Mesenteric fat pad (tissue), 1 donor: ENCODE measurements at places on chromosomes 11 and 22.

- DNase-seq, result peak; percentile 76
Measured at GRCh38 chr11:124884869-124885479, 12.7 kb downstream of the ROBO4 start.

DNA sequence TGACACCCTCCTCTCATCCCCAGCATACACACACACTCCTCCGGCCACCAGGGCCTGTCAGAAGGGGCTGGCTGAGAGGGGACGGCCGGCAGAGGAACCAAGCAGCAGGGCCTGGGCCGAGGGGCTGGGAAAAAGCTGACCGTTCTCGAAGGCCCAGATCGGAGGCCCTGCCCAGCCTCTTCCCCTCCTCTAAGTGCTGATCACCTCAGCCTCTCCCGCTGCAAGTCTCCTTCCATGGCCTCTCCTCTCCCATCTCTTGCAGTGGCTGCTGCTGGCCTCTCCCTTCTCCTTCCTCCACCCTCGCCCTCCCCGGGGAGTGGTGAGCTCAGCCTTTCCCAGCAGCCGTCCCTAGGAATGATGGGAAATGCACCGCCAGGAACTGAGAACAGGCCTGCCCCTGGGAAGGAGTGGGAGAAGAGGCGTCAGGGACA is 39.6 kb downstream of the ARRB1 start:
- peak; percentile 92 for DNase-seq

DNA sequence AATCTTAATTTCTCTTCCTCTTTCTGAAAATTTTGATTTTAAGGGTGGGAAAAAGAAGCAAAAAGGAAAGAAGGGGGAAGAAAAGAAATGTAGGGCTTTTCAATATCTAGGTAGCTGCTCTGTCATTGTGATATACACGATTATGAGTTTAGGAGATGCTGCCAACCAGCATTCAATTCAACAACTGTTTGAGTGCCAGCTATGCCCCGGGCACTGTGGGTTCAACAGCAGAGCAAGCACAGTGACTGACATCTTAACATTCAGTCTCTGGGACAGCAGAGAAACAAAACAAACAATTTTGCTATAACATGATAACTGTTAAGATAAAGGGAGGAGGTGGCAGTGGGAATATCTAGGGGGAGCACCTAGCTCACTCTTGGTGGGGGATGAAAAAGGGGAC is 91.6 kb downstream of the DBX1 start:
- DNase-seq, result no peak

- no peak for DNase-seq
Measured at GRCh38 chr11:12950670-12951069, 58.4 kb upstream of the RASSF10 start.

DNA sequence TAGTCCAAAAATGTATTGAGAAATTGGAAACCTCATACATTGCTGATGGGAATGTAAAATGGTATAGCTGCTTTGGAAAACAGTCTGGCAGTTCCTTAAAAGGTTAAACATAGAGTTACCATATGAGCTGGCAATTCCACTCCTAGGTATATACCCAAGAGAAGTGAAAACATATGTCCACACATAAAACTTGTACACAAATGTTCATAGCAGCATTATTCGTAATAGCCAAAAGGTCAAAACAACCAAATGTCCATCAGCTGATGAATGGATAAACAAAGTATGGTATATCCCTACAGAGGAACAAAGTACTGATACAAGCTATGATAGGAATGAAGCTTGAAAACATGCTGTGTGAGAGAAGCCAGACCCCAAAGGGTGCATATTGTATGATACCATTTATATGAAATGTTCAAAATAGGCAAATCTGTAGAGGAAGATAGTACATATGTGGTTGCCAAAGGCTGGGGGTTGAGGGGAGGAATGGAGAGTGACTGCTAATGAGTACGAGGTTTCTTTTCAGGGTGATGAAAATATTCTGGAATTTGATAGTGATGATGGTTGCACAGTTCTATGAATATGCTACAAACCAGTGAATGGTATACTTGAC is 85.8 kb downstream of the ZBTB16 start:
- DNase-seq, result no peak

GRCh38 chr11:8545698-8546366 is 48.2 kb downstream of the STK33 start:
- no peak for DNase-seq

DNA sequence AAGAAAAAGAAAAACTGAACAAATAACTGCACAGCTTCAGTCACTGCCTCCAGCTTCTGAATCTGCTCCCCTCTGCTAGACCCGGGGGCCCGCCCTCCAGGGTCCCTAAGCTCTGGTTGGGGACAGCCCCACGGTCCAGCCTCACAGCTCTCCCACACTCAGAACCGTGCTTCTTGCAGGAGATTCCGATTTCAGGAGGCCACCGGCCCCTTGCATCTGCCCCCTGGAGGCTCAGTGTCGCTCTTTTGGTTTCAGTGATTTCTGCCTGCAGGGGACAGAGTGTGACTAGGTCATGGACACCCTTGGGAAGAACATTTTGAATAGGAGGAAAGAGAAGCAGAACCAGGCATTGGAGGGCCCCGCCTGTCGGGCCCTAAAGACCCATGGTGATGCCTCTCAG is 23.1 kb upstream of the RPS3 start:
- DNase-seq, result no peak

DNA sequence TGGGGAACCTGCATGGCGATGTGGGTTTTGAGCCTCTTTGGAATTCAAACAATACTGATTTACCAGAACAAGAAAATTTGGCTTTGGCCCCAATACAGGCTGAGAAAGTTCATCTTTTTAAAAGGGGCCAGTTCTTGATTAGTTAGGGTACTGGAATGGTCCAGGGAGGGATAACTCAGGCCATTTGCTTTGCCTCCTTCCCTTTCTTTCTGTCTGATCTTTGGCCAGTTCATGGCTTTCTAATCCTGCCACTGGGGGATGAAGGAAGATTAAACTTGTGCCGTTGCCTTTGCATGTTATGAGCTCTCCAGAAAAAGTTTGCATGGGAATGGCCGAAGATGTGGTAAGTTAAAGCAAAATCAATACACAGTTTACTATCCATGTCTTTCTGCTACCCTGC is 78.4 kb downstream of the ADAMTS15 start:
- DNase-seq, result no peak

DNA sequence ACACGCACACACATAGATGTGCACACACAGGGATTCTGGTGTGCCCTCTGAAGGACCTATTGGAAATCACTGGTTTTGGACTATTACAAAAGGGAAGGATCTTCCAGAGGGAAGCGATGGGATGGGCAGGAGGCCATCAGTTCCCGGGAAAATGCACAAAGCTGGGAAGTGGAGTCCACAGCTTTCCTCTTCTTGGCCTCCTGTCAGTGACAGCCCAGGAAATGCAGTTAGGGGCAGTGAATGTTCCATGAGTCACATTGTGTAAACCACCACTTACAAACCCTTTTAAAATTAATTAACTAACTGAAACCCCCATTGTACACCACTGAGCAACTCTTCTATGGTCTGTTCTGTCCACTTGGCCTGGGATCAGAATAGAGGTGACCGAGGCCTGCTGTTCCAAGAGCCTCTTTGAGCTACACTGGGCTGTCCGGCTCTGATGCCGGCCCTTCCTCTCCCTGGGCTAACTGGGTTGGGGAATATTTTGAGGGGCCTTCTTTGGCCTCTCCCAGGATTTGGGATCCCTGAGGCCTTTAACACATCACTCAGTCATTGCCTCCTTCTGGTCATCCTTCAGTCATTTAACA is 137.7 kb downstream of the FEZ1 start:
- DNase-seq, result no peak

- no peak for DNase-seq
Measured at GRCh38 chr11:9951807-9952206, 287.9 kb downstream of the SWAP70 start.
